Activated CD4-positive, alpha-beta memory T cell treated with anti-CD3 and anti-CD28 coated beads, Interleukin-2, amount 10 ng/mL, durations not matched to agents 7 days and 5 days (primary cell): ENCODE measurements at places on chromosomes 7 and 10. TPM values are rescaled to one million over a fixed set of nuclear protein-coding genes. Genes with fewer than 3 reads are reported as not detected.
A peak's percentile ranks its signal among the peaks of the same experiment; 100 is the strongest.

GRCh38 chr7:66198469-66198868, 6.7 kb upstream of the TPST1 start:
- H3K4me1 ChIP-seq, result peaks cover 4% of the 10 kb centered on the region
- H3K27me3 ChIP-seq, result peaks cover 9% of the 10 kb centered on the region
- no peak overlapping the region for H3K4me3 ChIP-seq
- DNase-seq, result no peak

Gene MSRB2
- total RNA-seq, result 11.7 TPM

GRCh38 chr10:104589431-104589830, 51.7 kb upstream of the SORCS3 start:
- peaks cover 10% of the 10 kb centered on the region for H3K27me3 ChIP-seq
- H3K36me3 ChIP-seq, result no peaks in the 10 kb centered on the region

GRCh38 chr10:50397312-50398140, 146.2 kb upstream of the ASAH2 start:
- H3K4me3 ChIP-seq, result peak overlapping the region; percentile 49
- H3K27ac ChIP-seq, result peak overlapping the region; percentile 85
- H3K4me1 ChIP-seq, result peaks cover 59% of the 10 kb centered on the region

GRCh38 chr7:158975526-158976467, 119.4 kb downstream of the DYNC2I1 start:
- peak; percentile 49 for DNase-seq
- H3K27ac ChIP-seq, result no peak overlapping the region
- H3K4me3 ChIP-seq, result no peak overlapping the region
- H3K4me1 ChIP-seq, result peaks cover 20% of the 10 kb centered on the region
- H3K27me3 ChIP-seq, result no peaks in the 10 kb centered on the region
- H3K36me3 ChIP-seq, result peaks cover 4% of the 10 kb centered on the region

Gene ASB10
- not detected for total RNA-seq

DNA sequence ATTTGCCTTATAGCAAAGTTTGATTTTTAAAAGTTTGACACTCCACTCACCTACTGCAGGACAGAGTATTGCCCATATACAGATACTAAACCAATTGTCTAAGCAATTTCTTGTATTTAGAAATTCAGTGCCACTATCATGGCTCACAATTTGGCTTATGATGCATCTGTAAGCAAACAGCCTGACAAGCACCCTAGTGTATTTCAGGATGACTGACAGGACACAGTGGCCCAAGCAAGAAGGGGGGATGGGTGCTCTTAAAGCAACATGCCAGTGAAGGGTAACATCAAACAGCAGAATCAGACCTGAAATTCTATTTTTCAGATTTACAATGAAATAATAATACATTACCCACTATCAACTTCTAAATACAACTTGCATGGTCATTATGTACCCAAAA, 30.5 kb downstream of the CTNNA3 start:
- no peaks in the 10 kb centered on the region for H3K4me1 ChIP-seq
- no peaks in the 10 kb centered on the region for H3K27me3 ChIP-seq
- H3K36me3 ChIP-seq, result no peaks in the 10 kb centered on the region
- H3K4me3 ChIP-seq, result no peak overlapping the region

Gene OR6B1
- not detected for total RNA-seq
